Cortex of kidney (tissue), 1 donor: ENCODE measurements at places on chromosomes 5 and 9.

DNA sequence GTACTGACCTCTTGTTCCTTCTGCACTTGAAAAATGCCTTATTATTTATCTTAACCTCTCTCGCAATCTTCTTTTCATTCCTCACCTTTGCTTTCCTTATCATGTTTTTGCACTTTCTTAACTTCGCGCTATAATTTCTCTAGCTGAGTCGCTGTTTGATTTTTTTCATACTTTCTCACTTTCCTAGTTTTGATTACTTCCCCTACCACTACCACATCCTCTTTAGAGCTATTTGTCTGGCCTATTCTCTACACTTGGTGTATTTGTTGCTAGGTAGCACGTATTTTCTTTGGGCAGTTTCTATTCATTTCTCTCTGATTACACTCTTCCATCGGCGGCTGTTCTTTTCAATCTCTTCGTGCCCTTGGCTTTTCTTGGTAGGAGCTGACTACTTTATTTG, 611.8 kb downstream of the BNC2 start:
- DNase-seq, result no peak

GRCh38 chr9:91833878-91834255, 116.2 kb downstream of the ROR2 start:
- no peak for DNase-seq

GRCh38 chr9:98229090-98229395, 26.4 kb downstream of the TBC1D2 start:
- DNase-seq, result no peak

DNA sequence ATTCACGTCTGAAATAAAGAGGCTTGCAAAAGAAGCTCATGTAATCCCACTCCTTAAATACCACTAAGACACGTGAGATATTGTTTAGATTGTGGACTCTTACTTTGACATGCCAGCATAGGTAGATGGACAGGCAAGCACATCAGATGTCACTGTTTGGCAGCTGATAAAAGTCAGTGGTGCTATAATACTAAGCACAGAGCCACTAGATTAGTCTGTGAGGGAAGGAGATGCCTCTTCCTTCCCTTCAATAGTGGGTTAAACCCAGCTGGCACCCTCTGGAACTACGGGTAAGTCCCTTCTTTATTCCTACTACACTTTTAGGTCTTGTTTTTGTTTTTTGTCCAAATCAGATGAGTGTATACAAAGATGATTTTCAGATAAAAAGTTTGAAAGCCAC, at the start of gene MYOT:
MYOT (plus strand) TSS at position 197 of the 400 bp plus-strand sequence. CDS start 2,792 bp downstream, outside the sequence.
- DNase-seq, result no peak

- DNase-seq, result no peak
Measured at GRCh38 chr9:134422301-134423090, 96.2 kb downstream of the RXRA start.
